Progenitor cell of endocrine pancreas (in vitro differentiated cells): ENCODE measurements at places on chromosomes 12 and 14. TPM values are rescaled to one million over a fixed set of nuclear protein-coding genes. Genes with fewer than 3 reads are reported as not detected.

GRCh38 chr14:104723651-104724406 is at the start of gene ADSS1:
Gene ADSS1 (plus strand): TSS chr14:104724229. CDS start chr14:104724271, 42 bp downstream.
- DNase-seq, result no peak

DNA sequence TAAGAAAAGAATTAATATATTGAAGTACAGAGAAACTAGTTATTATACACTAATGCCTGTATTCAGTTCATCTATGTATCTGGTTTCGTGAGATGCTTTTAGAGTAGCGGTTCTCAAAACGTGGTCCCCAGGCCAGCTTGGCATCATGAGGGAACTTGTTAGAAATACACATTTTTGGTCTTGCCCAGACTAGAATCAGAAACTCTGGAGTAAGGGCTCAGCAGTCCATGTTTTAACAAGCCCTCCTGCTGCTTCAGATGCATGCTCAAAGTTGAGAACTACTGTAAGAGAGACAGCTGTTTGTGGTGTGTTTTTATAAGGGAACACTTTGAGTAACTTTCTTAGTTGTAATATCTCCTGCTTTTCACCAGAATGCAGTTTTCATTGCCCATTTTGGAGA is 18.1 kb downstream of the GPATCH2L start:
- DNase-seq, result no peak

GRCh38 chr14:94312481-94313246 is 10.5 kb downstream of the SERPINA6 start:
- no peak for DNase-seq

REM2 gene
- total RNA-seq, result 10.0 and 11.3 TPM in 2 replicates

GRCh38 chr12:109758426-109759420 is 45.1 kb downstream of the FAM222A start:
- DNase-seq, result no peak

NYNRIN gene
- 38.3 and 40.0 TPM in 2 replicates for total RNA-seq

DNA sequence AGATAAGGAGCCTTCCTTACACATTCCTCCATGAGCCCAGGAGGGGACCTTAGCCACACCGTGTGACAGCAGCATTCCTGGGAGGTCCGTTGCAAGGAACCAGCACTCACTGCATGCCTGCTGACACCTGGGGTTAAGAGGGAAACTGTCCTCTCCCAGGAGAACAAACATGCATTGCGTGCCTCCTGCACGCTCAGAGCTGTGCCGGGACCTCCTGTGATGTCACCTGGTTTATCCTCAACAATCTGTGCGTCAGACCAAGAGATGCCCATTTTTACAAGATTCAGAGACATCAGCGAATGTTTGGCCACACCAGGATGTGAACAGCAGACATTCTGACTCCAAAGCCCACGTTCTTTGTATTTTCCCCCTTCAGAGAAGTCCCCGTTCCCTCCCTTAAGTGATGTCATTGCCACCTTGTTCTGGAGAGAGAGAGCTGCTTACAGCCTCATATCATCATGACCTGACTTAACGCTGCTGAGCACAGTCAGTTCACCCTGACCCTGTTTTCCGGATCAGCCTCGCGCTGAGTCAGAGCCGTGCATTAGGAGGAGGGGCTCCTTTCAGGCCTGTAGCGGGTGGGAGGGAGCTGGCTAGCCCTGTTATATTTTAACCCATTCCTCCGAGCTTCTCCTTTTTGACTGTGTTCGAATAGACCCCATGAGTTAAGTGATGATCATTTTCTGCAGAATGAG is 36.2 kb downstream of the TMEM120B start:
- DNase-seq, result peak; percentile 17

GRCh38 chr14:96582995-96583394 is 80.8 kb downstream of the PAPOLA start:
- DNase-seq, result no peak

RFC5 gene
- total RNA-seq, result 35.8 and 37.4 TPM in 2 replicates

- no peak for DNase-seq
These were observed 859.7 kb downstream of the GALC start for GRCh38 chr14:87133073-87133801.

- DNase-seq, result no peak
These were observed 744 bp downstream of the ATP5MC2 start for GRCh38 chr12:53674977-53675700.
